GM12865 (cell line): ENCODE measurements at places on chromosomes 7 and 10.

DNA sequence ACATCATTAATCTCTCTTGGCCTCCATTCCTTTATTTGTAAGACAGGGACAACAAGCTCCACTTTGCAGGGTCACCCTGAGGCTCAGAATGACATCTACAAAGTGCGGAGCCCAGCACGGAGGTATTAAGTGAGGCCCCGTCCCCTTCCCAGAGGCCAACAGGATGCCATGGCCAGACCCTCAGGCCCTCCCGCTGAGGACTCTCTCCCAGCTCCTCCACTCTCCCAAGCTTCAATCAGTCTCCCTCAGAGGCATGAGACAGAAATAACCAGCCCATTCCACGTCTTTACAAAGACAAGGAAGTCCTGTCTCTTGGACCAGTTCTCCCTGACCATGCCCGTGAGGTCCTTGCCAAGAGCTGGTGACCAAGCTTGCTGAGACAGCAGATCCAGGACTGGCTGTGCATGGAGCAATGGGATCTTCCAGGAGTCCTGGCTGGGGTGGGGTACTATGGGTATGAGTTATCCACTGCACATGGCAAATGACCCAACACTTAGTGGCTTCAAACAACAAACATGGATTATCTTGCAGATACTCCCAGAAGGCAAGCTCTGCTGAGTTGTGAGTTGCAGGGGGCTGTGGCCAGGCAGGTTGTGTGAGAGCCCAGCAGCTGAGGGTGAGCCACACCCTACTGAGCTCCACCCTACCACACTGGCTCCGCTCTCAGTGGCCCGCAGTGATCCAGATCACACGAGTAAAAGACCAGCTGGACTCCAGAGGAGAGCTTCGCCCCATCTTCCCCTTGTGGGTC is 4.3 kb upstream of the PPIF start:
- DNase-seq: no peak

DNA sequence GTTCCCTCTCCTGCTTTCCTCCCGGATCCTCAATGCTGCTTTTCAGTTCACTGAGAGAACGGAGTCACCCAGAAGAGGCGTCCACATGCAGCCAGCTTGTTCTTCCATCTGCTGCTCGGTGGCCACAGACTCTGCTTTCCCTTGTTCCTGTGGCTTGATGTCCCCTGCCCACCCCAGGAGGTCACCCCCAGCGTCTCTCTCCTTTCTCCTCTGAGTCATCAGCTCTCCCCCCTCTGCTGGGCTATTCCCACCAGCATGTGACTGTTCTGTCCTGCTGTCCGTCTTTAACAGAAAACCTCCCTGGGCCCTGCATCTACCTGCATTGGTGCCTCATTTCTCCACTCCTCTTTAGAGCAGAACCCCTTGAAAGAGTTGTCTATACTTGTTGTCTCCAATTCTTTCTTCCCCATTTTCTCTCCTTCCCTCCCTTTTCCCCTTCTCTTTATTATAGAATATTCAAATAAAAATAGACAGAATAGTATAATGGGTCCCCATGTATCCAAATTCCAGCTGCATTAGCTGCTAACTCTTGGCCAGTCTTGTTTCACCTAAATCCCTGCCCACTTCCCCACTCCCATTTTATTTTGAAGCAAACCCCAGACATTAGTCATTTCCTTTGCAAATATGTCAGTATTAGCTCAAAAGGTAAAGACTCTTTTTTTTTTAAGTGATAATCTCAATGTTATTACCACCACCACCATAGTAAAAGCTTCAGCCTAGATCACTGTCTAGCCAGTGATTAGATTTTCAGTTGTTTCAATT is 4.1 kb downstream of the ZNF282 start:
- no peak for DNase-seq

- DNase-seq: peak; percentile 87
Observed at GRCh38 chr10:30705101-30705624, 75.6 kb upstream of the LYZL2 start.

DNA sequence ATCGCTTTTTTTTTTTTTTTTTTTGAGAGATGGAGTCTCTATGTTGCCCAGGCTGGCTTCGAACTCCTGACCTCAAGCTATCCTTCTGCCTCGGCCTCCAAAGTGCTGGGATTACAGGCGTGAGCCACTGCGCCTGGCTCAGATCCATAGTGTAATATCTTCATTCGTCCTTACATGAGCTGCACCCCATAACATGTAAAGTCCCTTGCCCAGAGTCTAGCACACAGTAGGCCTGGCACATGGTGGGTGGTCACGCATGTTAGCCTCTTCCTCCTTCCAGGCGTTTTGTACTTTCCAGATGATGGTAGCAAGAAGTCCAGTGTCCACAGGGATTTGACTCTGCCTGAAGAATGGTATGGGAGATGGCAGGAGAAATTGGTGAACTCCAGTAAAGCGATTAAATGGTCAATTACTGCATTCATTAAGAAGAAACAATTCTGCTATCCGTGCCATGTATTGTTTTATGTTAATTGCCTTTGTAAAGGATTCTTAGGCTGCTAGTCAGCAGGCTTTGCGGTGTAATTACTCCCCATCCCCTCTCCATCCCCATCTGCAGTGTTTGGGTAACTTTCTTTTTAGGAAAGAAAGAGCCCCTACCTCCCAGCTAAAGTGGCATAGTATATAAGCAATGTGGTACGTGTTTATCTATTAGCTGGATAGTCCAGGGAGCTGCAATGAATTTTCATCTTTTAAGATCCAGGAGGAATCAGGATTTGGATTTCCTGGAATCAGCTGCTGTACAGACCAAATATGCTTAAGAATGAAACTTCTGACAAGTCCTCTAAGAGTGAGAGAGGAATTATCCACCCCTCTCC is 1.2 kb downstream of the TPST1 start:
- DNase-seq: no peak

- no peak for DNase-seq
Observed at GRCh38 chr10:113995201-113995600, 48.5 kb upstream of the ADRB1 start.

- DNase-seq: peak; percentile 68
Observed at GRCh38 chr10:132332433-132332754, 401 bp downstream of the LRRC27 start.

DNA sequence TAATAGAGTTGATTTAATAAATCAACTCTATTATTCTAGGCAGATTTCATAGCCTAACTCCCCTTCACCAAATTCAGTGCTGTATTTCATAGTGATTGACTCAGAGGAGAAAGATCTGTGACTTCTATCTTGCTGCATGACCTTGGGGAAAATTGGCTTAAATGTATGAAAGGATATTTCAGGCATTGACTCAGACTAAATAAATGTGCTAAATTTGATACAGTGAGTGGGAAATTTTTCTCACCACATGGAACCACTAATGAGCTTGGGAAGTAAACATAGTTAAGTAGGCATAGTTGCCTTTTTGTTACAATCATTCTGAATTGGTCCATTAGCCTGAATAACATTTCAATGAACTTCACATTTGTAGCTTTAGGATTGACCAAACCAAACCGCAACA is 89.0 kb upstream of the PRPS1L1 start:
- DNase-seq: no peak

DNA sequence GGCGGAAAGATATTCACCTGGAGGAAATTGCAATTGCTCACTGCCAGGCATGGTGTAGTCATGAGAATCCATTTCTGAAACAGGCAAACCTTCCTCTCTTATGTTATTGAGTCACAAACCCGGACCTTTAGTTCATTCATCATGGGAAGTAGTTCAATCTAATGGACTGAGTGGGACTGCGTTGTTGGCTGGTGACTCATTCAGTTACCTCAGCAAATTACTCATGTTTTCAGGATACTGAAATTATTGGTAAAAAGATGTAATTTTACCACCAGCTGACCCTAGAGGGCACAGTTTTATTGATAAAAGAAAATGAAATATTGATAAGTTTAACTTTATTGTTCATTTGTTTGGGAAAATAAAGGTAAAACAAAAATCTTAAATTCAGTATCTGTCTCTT is 1194.4 kb upstream of the SORCS1 start:
- peak; percentile 61 for DNase-seq

GRCh38 chr10:62885684-62886461 is 69.7 kb upstream of the EGR2 start:
- DNase-seq: no peak
